NCI-H1694 (cell line): ENCODE measurements at places on chromosomes 4 and X.

DNA sequence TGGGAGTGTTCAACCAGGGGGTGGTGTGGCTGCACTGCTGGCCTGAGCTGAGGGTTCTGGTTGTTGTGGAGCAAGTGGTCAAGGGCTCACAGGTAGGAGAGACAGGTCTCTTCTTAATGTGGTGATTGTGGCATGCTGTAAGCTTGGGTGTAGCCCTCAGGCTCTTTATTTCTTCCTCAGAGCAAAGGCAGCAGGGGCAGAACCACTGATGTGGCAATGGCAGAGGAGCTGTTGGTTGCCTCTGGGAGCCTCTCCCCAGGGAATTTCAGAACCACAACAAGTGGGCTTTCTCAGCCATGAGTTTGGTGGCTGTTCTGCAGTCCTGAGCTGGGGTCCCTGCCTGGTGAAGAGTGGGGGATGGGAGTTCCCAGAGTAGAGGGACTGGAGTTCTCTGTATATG, 1017.2 kb downstream of the SH3BGRL start:
- no peak for DNase-seq

DNA sequence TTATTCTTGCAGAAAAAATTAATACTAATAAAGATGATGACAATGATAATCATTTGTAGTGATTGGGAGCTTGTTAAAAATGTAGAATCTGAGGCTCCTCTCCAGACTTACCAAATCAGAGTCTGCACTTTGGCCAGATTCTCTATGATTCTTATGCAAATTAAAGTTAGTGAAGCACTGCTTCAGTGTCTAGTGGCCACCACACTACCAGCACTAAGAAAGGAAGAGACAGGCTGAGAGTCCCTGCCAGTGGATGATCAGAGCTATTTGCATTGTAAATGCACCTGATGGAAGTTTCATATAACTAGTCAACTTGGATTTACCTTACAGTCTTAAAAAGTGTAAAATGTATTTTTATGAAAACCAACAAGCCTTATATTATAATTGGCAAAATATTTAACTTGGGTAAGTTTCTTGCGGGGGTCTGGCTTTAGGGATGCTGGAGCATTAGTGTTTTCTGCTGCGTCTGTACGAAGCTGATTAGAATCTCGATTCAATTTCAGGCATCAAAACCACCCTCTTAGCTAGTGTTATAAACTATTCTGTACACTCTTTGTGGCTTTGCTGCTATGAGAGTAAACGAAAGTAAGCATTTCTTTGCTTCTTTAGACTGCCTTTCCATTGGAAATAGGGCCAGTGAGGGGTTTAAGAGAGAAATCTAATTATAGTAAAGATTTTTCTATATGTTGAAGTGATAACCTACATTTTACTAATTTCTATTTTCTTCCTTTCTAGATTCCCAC, 114.1 kb downstream of the TLL1 start:
- DNase-seq: no peak

GRCh38 chr4:150960818-150961217, 54.3 kb downstream of the LRBA start:
- DNase-seq: no peak

DNA sequence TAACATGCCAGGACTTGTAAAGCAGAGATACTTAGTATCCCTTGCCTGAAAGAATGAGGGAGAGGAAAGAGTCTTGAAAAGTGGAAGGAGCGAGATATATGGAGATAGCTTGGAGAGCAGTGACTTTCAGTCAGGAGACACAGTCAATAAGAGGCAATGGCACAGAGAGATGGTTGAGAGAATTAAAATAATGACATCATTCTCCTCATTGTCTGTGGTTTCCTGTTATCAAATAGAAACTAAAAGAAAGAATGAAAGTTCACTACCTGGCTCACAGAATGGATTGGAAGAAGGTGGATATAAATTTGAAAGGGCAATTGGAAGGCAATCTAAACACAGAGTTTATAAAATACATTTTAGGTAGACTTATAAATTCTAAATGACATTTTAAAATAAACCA, 760.2 kb upstream of the AADAT start:
- no peak for DNase-seq

DNA sequence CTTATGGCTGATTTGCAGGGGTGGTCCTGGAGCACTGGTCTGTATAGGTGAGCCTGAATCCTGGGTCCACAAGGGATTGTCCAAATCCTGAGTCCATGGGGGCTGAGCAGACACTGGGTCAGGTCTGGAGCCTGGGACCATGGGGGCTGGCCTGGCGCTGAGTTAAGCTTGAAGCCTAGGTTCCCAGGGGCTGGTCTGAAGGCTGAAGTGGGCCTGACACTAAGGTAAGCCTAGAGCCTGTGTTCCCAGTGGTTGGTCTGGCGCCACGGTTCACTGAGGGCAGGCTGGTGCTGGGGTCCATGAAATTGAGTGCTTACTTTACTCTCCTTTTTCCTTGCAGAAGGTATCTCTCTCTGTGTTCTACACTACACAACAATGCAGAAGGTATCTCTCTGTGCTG, 155.8 kb downstream of the RBM46 start:
- no peak for DNase-seq
